ENCODE measurements at places on chromosomes 3 and 15.

DNA sequence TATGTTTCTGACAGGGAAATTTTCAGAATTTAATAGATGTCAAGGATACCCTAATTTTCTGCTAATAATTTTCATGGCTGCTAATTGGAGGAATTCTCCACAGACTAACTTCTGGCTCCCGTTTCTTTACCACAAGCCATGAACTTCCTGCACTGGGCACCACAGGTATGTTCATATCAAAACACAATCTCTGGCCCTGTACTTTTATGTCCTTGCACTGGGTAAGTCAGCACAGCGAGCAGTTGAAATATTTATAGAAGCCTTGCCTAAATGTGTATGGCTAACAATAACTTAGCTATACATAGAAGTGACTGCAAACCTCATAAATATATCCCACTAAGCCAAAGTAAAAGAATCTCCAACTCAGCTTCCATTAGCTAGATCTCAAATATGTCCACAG, 246.9 kb downstream of the ZIC1 start:
- no peak for DNase-seq

DNA sequence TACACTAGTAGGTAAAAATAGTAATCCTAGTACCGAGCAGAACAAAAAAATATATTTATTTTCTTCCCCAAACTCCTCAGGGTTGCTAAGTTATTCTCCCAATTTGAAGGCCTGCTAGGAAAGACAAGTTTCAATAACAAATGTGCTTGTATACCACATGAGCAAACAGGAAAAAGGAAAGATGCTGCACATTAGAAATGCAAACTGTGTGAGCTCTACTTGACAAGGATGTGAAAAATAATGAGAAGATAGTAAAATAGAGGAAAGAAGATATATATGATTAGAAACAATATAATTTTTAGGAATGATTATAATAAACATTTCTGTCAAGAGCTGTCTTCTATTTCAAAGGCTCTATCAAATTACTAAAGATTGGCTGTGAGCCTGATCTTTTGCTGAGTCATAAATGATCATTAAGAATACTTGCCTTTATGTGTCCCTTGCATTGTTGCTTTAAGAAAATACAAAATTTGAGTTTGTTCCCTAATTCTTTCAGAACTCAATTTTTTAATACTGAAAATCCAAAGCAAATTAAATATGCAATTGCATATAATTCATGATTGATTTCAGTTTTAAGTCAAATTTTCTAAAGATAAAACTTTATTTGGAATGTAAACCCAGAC, 174.2 kb downstream of the NEK10 start:
- DNase-seq, result no peak

DNA sequence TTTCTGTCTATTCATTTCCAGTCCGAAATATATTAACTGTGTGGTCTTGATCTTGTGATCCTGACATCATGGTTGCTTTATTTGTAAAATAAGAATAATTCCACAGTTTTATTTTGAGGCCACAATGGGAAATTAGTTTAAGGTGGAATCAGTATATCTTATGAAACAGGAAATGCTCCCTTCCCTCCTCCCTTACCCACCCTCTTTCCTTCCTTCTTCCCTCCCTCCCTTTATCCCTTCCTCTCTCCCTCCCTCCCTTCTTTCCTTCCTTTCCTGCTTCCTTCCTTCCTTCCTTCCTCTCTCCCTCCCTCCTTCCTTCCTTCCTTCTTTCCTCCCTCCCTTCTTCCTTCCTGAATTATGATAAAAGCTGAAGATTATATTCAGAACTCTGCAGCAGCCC, 452.3 kb downstream of the NAALADL2 start:
- DNase-seq, result no peak

DNA sequence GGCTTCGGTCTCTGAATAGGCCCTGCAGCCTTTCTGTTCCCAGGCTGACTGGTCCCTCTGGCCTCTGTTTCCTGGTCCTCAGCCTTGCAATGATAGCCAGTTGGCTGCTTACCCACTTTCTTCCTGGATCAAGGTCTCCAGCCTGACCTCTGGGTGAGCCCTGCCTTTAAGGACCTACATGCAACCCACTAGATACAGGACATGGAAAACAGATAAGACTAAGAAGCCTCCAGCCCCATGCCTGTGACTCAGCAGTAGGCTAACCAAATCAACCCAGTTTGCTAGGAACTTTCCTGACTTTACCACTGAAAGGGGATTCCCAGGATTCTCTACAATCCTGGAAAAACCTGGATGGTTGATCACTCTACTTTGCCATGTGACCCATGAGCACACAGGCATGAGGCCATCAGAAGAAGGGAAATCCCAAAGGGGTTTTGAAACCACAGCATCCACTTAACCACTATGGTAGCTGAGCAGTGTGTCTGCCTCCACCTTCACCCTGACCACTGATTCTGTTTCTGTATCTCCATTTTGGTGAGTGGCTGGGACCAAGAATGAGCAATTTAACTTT, 188.1 kb downstream of the CHST2 start:
- no peak for DNase-seq

- DNase-seq, result no peak
These were observed 43.4 kb upstream of the MRPS22 start for GRCh38 chr3:139300416-139300815.

- no peak for DNase-seq
These were observed 49.5 kb upstream of the SELENOK start for GRCh38 chr3:53941184-53941583.

GRCh38 chr3:59698091-59698490, 648.3 kb upstream of the CFAP20DC start:
- no peak for DNase-seq

- DNase-seq, result no peak
These were observed 60.1 kb downstream of the MGLL start for GRCh38 chr3:127762077-127762786.

GRCh38 chr15:58392141-58392540, 39.6 kb upstream of the LIPC start:
- DNase-seq, result no peak
